ENCODE measurements at places on chromosomes 3 and 15.
A peak's percentile ranks its signal among the peaks of the same experiment; 100 is the strongest.

DNA sequence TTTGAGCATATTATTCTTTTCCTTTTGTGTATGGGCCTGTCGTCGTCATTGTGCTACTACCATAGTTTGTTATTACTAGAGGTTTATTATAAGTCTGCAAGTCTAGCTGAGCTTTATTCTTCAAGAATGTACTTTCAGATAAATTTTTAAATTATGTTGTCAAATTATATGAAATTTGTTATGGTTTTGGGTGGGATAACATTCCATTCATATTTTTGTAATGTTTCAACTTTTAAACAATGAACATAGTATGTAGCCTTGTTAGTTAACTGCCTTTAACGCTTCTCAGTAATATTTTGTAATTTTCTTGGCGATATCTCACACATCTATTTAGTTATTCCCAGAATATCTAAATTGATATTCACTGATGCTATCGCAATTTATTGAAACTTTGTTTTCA, 41.6 kb upstream of the GOLGA8B start:
- no peak for DNase-seq

DNA sequence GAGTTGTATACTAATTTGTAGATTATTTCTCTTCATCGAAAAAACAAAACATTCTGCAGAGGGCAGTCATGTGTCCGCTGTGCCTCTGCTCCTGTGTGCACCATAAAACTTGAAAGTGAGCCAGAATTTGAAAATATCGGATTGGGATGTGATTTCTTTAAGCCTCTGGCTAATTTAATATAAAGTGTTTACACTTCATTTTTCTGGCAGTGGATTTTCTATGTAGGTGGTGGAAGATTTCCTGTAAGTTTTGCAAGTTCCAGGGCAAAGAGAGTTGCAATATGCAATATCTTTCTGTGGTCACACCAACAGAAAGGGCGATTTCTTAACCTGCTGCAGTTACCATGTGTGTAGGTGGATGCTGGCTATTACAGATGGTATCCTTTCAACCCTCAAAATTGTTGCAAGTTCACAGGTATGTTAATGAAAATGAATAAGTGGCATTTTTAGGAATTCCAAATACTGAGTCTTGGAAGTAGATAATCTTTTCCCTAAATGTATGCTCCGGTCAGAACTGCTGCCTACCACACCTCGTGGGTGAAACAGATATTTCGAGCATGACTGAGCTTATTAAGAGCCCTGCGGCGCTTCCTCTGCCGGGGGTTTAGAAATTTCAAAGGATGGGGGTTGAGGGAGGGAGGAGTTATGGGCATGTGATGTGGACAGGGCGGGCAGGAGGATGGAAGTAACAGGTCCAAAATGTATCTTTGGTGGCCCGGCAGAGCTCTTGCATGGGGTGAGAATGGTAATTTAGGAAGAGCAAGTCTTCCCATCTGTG, 134.0 kb downstream of the PGPEP1L start:
- peak; percentile 94 for DNase-seq

GRCh38 chr15:35673093-35673684, 127.2 kb upstream of the DPH6 start:
- no peak for DNase-seq

GRCh38 chr3:180467177-180467576, 134.8 kb upstream of the TTC14 start:
- DNase-seq, result no peak

GRCh38 chr15:52759969-52760368, 30.2 kb downstream of the ONECUT1 start:
- no peak for DNase-seq

DNA sequence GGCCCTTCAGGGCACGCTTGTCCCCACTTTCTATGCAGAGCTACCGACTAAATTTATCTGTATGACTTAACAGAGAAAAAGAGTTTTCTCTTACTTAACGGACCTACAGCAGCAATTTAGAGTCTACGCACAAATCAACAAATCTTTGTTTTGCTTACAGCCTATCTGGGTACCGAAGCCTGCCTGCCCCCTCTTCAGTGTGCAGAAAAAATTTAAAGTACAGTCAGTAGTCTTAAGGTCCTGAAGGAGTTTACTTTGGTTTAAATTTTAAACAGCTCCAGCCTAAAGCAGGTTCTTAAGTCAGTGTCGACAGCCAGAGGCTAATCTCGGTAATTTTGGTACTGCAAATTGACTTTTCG, 570 bp downstream of the SACM1L start:
- DNase-seq, result no peak

- no peak for DNase-seq
Observed at GRCh38 chr3:189941679-189942078, 179.0 kb downstream of the P3H2 start.

DNA sequence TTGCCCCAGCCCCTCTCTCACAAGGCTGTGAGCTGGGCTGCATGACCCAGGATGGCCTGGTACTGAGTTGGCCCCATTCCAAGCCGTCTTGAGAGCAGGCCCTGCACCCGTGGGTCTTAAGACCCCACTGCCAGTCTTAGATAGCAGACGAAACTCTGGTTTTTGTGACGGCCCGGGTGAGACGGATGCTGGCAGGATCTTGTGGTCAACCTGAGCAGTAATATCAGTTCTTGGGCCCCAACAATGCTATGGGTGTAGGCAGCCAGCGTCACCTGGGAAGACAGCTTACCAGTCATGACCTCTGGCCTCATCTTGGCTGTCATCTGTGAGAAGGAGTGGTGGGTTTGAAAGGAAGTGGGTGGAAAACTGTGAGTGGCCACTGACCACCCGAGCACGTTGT, 305.8 kb downstream of the ARRDC4 start:
- DNase-seq, result no peak

DNA sequence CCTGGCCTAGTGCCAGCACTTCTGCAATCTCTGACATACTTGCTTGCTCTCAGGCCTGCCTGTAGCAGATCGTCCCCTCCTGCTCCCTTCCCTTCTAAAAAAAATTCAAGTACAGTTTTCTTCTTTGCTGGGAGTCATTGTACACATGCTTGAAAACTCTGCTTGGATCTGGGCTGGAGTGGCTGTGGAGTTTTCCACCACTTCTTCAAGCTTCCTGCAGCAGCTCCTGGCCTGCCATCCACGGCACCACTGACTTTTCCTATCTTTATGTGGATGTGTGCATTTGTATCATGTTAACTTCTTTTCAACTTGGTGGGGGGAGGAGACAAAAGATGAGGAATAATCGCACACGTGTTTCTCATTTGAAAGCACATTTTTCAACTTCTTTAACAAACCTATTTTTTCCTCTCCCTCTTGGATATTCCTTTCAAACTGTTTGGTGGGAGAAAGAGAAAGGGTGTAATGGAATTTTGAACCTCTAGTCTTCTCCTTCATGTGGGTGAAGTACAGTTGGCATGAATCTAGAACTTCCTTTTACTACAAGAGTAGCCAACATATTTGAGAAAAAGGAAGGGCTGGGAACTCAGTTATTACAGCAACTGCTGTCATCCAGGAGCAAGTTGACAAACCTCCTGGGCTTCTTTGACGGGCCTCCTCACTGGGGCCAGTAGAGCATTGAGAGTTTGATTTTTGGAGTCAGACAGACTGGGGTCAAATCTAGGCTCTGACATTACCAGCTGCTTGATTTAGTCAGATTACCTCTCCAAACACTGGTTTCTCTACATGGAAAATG, 61.2 kb upstream of the LRTM1 start:
- DNase-seq, result no peak

DNA sequence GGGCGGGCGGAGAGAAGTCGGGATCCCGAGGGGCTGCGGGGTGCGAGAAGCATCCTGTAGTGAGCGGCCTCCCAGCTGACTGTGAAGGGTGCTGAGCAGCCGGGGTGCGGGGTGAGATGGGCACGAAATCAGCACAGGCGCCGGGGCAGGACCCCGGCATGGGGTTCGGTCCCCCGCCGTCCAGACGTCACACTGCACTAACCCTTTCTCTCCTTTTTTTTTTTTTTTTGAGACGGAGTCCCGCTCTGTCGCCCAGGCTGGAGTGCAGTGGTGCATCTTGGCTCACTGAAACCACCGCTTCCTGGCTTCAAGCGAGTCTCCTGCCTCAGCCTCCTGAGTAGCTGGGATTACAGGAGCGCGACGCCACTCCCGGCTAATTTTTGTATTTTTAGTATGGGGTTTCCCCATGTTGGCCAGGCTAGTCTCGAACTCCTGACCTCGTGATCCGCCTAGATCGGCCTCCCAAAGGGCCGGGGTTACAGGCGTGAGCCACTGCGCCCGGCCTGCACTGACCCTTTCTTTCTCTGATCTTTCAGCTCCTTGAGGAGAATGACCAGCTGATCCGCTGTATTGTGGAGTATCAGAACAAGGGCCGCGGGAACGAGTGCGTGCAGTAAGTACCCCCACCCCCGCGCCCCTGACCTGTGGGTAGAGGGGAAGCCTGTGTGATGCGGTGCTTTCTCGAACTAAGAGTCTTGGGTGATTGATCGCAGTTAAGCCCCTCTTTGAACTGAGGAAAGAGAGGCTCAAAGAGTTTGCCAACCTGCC, 513 bp downstream of the SS18L2 start:
- no peak for DNase-seq

DNA sequence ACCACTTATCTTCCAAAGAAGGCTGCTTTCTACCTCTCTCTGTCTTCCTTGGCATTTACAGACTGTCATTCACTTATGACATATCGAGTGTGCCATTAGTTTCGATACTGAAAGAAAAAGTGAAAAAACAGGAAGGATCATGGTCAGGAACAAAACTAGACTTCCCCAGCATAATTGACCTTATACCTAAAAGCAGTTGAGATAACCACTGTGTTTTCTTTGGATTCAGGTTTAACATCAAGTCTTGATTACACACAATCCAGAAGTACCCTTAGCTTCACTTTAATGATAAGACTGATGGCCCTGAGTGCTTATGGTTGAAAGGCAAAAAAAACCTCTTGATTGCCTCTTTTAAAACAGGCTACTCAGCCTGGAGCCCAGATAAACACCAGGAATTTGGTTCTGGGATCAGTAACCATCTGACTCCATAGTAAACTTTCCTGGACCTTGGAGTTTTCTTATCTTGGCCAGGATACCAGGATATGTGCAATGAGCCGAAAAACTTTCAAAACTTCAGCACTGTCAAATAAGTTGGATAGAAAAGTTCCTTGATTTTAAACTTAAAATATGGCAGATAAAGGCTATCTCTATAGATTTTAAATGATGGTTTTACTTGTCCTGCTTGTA, 5.0 kb upstream of the UACA start:
- DNase-seq, result no peak

All from HL-60 (cell line).